Activated T-cell treated with anti-CD3 and anti-CD28 coated beads, Interleukin-2, amount 50 U/mL, for 1 hour (primary cell): ENCODE measurements at places on chromosomes 5 and 9.

DNA sequence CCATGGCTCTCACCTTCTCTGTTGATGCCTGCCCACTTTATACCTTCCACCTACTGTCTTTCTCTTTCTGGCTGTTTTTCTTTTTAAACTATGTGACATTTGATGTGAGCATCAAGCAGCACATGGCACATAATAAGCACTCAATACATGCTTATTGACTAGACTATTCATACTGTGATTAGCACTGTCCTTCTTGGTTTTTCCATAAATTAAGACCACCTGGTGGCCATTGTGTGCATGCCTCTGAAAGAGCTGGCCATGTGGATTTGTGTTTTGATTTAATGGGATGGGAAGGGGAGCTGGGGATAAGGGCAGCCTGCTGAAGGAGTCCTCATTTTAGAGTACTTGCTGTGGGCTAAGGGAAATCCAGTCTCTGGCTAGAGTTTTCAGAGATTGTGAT, 79.4 kb downstream of the ARHGEF28 start:
- DNase-seq, result no peak

- no peak for DNase-seq
Measured at GRCh38 chr5:44770780-44771717, 37.7 kb upstream of the MRPS30 start.

GRCh38 chr5:132421462-132421861, 52.0 kb downstream of the SLC22A5 start:
- no peak for DNase-seq

GRCh38 chr9:7770111-7770510, 29.5 kb downstream of the DMAC1 start:
- DNase-seq, result no peak

DNA sequence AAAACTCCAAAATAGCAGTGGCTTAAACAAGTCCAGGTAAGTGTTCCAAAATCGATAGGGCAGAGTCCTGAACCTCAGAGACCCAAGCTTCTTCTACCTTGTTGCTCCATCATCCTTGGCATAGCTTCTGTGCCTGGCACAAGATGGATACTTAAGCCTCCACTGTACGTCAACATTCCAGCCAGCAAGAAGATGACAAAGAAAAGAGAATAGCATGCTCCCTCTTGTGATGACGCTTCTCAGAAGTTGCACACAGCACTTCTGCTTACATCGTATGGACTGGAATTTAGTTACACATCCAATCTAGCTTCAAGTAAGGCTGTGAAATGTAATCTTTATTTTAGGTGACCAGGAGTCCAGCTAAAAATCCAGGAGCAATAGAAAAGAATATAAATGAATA, 227.4 kb downstream of the ESM1 start:
- DNase-seq, result no peak

- peak; percentile 86 for DNase-seq
Measured at GRCh38 chr9:126781186-126782052, 23.4 kb upstream of the ZBTB43 start.

DNA sequence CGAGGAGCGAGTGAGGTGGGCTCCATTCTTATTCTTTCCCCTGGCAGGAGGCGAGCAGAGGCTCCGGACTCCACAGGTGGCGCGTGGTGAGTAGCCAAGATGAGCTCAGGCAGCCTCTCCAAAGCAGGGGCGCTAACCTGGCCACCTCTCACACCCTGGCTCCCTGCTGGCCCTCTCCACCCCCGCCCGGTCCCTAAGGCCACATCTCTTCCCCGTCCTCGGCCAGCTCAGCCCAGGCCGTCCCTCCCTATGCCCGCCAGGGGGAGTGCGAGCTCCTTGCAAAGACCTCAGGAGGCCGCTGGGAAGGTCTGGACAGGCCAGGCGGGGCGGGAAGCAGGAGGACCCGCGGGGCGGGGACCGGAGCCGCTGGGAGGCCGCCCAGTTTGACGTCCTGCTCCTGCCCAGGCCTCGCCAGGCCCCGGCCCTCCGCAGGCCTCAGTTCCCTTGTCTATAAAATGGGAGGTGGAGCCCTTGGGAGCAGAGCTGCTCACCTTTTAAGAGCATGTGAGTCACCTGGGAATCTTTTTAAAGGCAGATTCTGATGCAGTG, 46.3 kb upstream of the GGTA1 start:
- peak; percentile 61 for DNase-seq

- DNase-seq, result peak; percentile 50
Measured at GRCh38 chr9:88173378-88173999, 35.2 kb upstream of the SPATA31C2 start.

GRCh38 chr9:137057545-137057944, 3.7 kb upstream of the ENTPD2 start:
- DNase-seq, result no peak

- no peak for DNase-seq
Measured at GRCh38 chr5:171264843-171265242, 44.2 kb upstream of the TLX3 start.

DNA sequence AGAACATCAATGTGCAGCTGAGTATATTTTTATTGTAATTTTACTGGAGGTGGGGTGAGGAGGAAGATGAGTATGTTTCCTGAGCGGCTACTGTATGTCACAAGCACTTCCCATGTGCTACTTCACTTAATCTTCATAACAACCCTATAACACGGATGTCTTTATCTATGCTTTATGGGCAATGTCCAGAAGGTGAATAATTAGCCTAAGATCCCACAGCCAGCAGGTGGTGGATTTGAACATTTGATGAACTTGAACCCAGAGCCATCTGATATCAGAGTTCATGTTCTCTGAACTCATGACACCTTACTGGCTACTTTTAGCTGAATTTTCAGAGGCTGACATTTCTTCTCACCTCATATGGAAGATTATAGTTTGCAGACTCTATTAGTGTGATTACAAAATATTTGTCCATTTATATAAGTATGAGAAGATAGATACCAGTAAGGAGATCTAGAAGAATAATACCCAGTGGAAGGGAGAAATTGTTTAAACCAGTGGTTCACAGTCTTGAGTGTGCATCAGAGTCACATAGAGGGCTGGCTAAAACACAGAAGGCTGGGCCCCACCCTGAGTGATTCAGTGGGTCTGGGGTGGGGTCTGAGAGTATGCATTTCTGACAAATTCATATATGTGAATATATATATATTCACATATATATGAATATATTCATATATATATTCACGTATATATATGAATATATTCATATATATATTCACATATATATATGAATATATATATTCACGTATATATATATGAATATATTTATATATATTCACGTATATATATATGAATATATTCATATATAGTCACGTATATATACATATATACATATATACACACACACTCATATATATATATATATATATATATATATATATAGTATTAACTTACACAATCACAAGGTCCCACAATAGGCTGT, 164.4 kb upstream of the NR3C1 start:
- DNase-seq, result no peak

- DNase-seq, result no peak
Measured at GRCh38 chr5:92969781-92970237, 611.2 kb downstream of the NR2F1-AS1 start.

DNA sequence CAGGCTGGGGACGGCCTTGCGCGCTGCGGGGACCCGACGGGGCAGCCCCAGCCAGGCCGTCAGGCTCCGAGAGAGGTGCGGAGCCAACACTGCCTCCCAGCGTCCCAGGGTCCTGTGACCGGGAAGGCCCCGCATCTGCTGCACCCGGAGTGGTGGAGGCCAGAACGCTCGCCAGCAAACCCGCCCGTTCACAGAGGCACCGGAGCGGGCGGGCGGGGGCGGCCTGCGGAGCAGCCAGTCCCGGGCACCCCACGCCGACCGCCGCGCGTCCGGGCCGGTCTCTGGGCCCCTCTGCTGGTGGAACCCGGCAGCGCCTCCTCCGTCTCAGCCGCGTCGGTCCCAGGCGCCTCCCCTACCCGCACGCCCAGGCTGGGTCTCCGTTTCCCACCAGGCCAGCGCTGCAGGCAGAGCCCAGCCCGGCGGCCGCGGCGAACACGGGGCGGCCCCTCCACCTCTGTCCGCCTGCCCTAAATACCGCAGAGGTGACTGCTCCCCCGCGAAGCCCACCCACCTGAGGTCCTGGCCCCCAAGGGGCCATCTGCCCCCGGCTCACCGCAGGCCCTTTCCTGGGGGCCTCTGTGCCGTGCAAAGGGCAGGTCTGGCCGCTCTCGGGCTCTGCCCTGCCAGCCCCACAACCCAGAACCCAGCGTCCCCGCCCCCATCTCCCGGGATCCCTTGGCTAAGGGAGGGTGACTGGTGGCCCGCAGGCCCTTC, 15.9 kb downstream of the EXD3 start:
- peak; percentile 75 for DNase-seq

DNA sequence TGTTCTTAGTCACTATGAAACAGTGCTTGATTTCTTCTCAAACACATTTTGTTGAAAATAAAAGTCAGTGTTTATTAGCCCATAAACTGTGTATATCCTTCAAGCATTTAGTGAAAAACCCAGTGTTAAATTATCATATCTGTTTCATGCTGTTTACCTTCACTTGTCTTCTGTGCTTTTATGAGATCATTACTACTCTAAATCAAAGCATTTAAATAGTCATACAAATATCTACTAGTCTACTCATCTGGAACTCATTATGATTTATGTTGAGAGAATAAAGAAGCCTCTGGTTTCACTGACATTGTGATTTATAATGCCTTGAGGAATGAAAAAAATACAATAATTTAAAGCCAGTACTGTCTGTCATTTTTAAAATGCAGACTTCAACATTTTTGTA, 366.5 kb downstream of the SLCO4C1 start:
- DNase-seq, result no peak

DNA sequence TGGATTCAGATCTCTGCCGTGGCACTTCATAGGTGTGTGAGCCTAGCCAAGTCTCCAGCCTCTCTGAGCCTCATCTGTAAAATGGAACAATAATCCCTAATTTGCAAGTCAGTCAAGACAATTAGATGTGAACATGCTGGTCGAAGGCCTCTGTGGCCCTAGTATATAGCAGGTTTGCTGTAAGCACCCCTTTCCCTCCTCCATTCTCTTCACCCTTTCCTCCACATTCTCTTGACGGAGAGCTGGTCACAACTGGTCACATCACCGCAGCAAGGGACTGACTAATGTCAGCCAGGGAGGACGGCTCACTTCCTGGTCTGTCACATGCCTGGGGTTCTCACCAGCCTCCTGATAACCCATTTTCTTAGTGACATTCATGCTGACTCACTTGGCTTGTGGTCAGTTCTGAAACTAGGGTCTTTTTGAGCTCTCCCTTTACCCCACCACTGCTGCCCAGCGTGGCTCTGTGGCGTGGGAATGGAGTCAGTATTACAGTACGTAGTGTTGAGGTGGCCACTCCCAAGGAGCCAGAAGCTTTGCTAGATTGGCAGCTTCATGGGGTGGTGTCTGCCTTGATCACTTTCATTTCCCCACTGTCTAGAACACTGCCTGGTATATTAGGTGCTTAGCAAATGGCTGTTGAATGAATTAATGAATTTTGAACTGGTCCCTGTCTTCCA, 47.8 kb downstream of the ERGIC1 start:
- no peak for DNase-seq

GRCh38 chr9:130128251-130128650, 44.0 kb upstream of the NCS1 start:
- DNase-seq, result peak; percentile 69

GRCh38 chr5:174654442-174654841, 69.9 kb upstream of the MSX2 start:
- no peak for DNase-seq

DNA sequence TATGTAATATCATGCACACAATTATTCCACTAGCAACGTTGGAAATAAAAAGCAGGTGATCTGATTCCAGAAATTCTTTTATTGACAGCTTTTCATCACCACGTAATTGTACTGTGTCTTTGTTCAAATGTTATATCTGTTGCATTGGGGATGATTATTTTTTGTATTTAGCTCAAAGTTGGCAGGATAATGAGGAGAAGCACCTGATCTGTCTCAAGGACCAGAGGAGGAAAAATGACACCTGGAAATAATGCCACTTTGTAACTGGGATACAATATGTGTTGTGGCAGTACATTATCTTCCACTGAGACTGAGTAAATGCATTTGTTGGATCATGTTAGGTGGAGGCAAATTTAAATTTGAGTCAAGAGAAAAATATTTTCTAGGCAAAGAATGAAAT, 1298.8 kb upstream of the CDH6 start:
- no peak for DNase-seq

- no peak for DNase-seq
Measured at GRCh38 chr5:14768508-14769365, 102.8 kb downstream of the ANKH start.

- no peak for DNase-seq
Measured at GRCh38 chr5:32865475-32865874, 154.4 kb downstream of the NPR3 start.

- DNase-seq, result no peak
Measured at GRCh38 chr5:74556006-74556405, 84.5 kb downstream of the ENC1 start.

DNA sequence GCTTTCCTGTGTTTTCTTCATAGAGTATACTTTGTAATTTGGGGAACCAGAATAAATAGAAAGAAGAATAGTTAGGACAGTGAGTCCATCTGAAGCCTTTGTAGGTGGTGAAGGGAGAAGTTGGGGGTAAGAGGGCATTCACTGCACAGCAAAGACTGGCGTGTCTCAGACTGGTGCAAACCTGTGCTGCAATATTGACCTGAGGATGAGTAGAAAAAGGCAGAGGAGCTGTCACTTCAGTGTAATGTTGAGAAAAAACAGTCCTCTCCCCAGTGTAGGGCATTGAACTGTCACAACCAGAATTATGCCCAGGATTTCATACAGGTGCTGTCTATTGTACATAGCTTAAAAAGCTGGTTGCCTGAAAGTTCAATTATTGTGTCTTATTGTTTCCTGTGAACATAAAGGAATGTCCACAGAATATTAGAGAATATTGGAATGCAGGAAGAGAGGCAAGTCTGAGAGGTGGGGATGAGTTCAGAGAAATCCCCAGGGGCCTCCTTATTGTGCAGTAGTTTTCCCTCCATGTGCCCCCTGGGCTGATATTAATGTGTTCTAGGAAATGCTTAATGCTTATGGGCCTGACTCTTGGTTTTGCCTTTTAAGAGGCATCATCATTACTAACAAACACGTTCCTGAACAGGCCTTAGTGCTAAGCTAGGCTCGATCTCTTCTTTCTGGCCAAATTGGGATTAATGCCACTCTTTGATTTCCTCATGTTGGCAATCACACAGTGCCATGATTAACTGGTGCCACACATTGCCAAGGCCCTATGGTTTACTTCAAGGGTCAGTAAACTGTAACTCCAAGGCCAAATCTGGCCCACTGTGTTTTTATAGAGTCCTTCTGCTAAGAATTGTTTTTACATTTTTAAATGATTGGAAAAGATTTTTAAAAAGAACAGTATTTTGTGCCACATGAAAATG, 34.0 kb downstream of the DAPK1 start:
- DNase-seq, result no peak
